ENCODE measurements at places on chromosomes 5 and 9. TPM values are rescaled to one million over a fixed set of nuclear protein-coding genes. Genes with fewer than 3 reads are reported as not detected.
A peak's percentile ranks its signal among the peaks of the same experiment; 100 is the strongest.

- no peak overlapping the region for H3K4me3 ChIP-seq
- no peaks in the 10 kb centered on the region for H3K36me3 ChIP-seq
- DNase-seq = no peak
- H3K4me1 ChIP-seq = no peaks in the 10 kb centered on the region
- H3K27me3 ChIP-seq = no peaks in the 10 kb centered on the region
Observed at GRCh38 chr5:158553962-158554336, 545.8 kb downstream of the EBF1 start.

SHISAL2B gene
- not detected for total RNA-seq

CAVIN4 gene
- total RNA-seq = 0.08 TPM

DNA sequence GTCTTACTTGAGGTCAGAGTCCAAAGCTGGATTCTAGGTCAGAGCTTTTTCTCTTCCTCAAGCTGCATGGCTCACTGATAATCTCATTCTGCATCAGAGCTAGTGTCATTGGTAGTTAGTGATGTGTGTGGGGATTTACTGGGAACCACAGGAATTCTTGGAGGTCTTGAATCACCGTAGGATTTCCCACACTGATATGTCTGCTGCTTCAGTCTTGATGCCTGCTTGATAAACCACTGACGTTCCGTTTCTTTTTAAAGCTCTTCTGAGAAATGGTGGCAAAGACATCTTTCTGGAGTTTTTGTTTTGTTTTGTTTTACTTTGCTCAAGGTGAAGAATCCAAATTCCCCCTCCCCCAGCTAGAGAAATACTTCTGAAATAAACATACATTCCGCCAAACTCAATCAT is 1.2 kb upstream of the GARIN3 start:
- no peak overlapping the region for H3K27ac ChIP-seq
- H3K4me3 ChIP-seq = no peak overlapping the region
- H3K27me3 ChIP-seq = peaks cover 12% of the 10 kb centered on the region
- no peak for DNase-seq
- no peaks in the 10 kb centered on the region for H3K36me3 ChIP-seq

GRCh38 chr5:151592855-151593408 is 1.8 kb upstream of the FAT2 start:
- no peaks in the 10 kb centered on the region for H3K4me1 ChIP-seq
- no peaks in the 10 kb centered on the region for H3K27me3 ChIP-seq
- H3K27ac ChIP-seq = no peak overlapping the region
- H3K4me3 ChIP-seq = no peak overlapping the region
- no peaks in the 10 kb centered on the region for H3K36me3 ChIP-seq

GRCh38 chr5:16740811-16741392 is 124.1 kb upstream of the RETREG1 start:
- DNase-seq = no peak
- H3K36me3 ChIP-seq = no peaks in the 10 kb centered on the region
- no peaks in the 10 kb centered on the region for H3K27me3 ChIP-seq
- no peak overlapping the region for H3K4me3 ChIP-seq

DNA sequence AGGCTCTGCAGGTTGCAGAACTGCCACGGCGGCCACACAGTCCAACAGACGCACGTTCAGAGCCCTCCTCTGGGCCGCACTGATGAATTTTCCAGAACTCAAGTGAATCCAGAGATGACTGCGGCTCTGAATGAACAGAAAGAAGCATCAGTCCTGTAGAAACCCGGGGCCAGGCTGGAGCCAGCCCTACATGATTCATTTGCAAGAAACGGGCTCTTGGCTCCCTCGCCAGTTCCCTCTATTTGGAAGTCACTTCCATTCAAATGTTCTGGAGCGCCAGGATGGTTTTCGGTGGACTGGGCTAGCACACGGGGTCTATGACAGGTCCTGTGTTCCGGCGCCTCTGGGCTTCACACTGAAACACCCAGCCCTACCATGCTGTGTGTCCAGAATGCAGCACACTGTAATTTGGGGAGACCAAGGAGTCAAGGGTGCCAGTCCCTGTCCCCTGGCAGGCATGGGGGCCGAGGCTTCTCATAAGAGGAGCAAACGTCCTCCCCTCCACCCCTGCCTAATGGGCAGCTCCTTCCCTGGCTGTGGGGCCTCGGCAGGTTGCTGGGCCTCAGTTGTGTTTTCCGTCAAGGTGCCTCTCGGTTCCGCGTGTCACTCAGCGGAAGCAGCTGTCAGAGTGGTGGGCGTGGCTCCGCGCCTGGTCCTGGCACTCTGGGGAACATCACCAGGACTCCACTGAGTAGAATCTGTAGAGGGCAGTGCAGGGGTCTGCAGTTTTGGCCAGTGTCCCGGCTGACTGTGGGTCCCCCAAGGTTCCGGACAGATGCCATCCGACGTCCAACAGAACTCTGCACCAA is 18.1 kb upstream of the COL5A1 start:
- no peak overlapping the region for H3K4me3 ChIP-seq
- no peaks in the 10 kb centered on the region for H3K4me1 ChIP-seq
- no peaks in the 10 kb centered on the region for H3K36me3 ChIP-seq
- no peaks in the 10 kb centered on the region for H3K27me3 ChIP-seq
- H3K27ac ChIP-seq = no peak overlapping the region

- no peak overlapping the region for H3K27ac ChIP-seq
- no peaks in the 10 kb centered on the region for H3K27me3 ChIP-seq
- H3K36me3 ChIP-seq = no peaks in the 10 kb centered on the region
- no peaks in the 10 kb centered on the region for H3K4me1 ChIP-seq
- no peak overlapping the region for H3K4me3 ChIP-seq
- DNase-seq = no peak
Observed at GRCh38 chr5:134458234-134459009, 46.7 kb upstream of the CDKN2AIPNL start.

ORM1 gene
- total RNA-seq = 35,782 TPM

SH2D3C gene
- total RNA-seq = 5.1 TPM

GRCh38 chr9:86193088-86193487 is 66.4 kb downstream of the C9orf153 start:
- no peaks in the 10 kb centered on the region for H3K36me3 ChIP-seq
- no peak overlapping the region for H3K4me3 ChIP-seq
- H3K27ac ChIP-seq = no peak overlapping the region
- no peaks in the 10 kb centered on the region for H3K27me3 ChIP-seq

DNA sequence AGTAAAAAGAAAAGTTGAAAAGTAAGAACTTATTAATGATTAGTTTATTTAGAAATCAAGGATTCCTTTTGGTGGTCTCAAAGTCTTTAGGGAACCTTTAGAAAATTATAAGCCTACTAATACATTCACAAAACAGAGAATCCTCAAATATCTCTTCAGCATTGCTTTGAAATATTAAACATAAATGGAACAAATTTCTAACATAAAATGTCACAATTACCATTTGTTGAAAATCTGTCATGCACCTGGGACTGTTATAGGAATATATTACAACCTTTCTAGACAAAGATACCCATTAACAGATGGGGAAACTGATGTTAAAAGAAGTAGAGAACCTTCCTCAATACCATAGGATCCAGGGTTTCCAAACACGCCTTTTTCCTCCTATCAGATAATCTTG is 83.2 kb downstream of the LHFPL2 start:
- H3K4me1 ChIP-seq = no peaks in the 10 kb centered on the region
- no peak overlapping the region for H3K4me3 ChIP-seq
- DNase-seq = no peak
- H3K36me3 ChIP-seq = no peaks in the 10 kb centered on the region

DNA sequence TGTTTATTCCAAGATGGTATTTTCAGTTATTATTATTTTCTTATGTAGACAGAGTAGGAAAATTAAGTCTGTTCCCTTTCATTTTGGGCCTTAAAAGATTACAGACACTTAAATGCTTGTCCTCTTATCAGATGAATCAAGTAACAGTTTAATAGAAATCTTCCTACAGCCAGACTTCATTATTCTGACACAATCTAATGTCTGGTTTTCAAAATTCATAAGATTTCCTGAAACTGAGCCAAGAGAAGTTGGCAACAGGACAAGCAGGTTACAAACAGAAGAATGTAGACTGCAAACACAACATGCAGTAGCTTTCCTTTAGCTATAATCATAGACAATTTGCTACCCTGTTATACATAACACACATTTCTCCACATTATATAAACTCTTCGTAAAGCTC is 130.5 kb downstream of the FBXL17 start:
- no peak overlapping the region for H3K4me3 ChIP-seq
- H3K36me3 ChIP-seq = no peaks in the 10 kb centered on the region
- H3K27me3 ChIP-seq = no peaks in the 10 kb centered on the region
- H3K27ac ChIP-seq = no peak overlapping the region
- no peak for DNase-seq

DNA sequence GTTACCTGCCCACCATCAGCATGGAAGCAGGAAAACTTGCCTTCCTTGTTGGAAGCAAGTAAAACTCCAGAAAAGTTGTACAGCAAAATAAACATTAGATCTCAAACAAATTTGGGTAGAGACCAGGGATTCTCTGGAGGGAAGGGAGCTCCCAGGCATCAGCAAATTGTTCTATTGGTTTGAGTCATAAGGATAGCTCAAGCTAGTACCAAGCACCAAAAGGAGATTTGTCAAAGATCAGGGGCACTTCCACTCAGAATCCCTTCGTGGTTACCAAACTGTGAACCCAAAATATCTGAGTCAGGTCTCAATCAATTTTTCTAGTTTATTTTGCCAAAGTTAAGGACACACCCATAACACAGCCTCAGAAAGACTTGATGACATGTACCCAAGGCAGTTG is 37.8 kb downstream of the DNAJB5 start:
- no peak overlapping the region for H3K4me3 ChIP-seq
- no peaks in the 10 kb centered on the region for H3K36me3 ChIP-seq
- no peak for DNase-seq
- H3K27me3 ChIP-seq = no peaks in the 10 kb centered on the region

GRCh38 chr9:24828687-24829086 is 283.0 kb upstream of the IZUMO3 start:
- no peak for DNase-seq
- no peaks in the 10 kb centered on the region for H3K36me3 ChIP-seq
- H3K27me3 ChIP-seq = no peaks in the 10 kb centered on the region
- H3K4me1 ChIP-seq = no peaks in the 10 kb centered on the region
- no peak overlapping the region for H3K27ac ChIP-seq

DNA sequence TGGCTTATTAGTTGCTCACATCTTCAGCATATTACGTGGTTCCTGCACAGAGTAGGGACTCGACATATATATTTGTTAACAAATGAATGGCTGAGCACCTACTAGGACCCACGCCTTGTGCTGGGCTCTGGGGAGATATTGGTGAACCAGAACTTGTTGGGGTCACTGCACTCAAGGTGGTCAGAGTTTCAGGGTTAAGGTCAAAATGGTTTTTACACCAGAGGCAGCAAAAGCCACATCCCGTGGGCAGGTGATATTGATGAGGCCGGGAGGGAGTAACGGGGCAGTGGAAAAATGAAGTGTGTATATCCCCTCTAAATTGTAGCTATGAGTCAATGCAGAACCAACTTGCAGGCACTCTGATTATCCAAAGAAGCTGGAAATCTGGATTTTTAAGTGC is 136.5 kb upstream of the KLF4 start:
- no peak for DNase-seq
- H3K4me1 ChIP-seq = no peaks in the 10 kb centered on the region
- no peak overlapping the region for H3K27ac ChIP-seq

DNA sequence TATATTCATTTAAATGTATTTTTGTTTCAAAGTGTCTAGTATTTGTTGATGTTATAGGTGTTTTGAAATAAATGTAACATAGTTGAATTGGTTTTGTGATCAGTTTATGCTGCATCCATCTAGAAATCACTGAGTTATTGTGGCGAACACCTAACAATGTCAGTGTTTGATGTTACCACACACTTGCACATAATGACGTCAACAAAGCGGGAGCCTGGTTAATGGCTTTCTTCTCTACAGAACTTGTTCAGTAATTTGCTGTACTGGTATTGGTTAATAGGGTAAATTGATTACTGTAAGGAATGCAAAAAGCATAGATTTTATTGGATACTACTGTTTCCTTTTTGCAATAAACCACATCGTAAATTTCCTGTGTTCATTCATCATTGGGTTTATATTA is 133.0 kb downstream of the ATG10 start:
- H3K36me3 ChIP-seq = no peaks in the 10 kb centered on the region
- H3K27me3 ChIP-seq = no peaks in the 10 kb centered on the region
- H3K4me1 ChIP-seq = no peaks in the 10 kb centered on the region

GRCh38 chr5:3101561-3101960 is 350.1 kb upstream of the IRX2 start:
- H3K4me3 ChIP-seq = no peak overlapping the region
- H3K27me3 ChIP-seq = peaks cover 2% of the 10 kb centered on the region
- no peak overlapping the region for H3K27ac ChIP-seq
- no peak for DNase-seq
- H3K4me1 ChIP-seq = no peaks in the 10 kb centered on the region

NUTM2G gene
- not detected for total RNA-seq

TLX3 gene
- total RNA-seq = not detected

MYOZ3 gene
- total RNA-seq = 0.09 TPM

NSG2 gene
- not detected for total RNA-seq

DNA sequence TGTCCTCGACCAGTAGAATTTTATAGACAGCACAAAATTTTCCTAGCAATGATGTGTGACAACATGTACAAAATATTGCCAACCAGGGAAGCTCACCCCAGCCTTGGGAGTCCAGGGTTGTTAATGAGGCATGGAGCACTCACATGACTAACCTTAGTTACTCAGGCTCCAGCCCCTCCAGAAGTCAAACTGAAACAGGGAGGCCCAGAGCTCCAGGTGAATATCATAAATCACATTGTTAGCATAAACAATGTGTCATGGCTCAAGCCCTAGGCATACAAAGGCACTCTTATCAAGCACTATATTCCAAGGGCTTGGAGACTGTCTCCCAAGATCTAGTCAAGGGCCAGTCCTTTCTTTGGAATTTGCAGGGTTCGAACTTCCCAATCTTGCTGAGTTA is 44.4 kb downstream of the TNFAIP8 start:
- H3K4me3 ChIP-seq = no peak overlapping the region
- no peak overlapping the region for H3K27ac ChIP-seq
- no peaks in the 10 kb centered on the region for H3K27me3 ChIP-seq
- no peak for DNase-seq
- no peaks in the 10 kb centered on the region for H3K4me1 ChIP-seq

DNA sequence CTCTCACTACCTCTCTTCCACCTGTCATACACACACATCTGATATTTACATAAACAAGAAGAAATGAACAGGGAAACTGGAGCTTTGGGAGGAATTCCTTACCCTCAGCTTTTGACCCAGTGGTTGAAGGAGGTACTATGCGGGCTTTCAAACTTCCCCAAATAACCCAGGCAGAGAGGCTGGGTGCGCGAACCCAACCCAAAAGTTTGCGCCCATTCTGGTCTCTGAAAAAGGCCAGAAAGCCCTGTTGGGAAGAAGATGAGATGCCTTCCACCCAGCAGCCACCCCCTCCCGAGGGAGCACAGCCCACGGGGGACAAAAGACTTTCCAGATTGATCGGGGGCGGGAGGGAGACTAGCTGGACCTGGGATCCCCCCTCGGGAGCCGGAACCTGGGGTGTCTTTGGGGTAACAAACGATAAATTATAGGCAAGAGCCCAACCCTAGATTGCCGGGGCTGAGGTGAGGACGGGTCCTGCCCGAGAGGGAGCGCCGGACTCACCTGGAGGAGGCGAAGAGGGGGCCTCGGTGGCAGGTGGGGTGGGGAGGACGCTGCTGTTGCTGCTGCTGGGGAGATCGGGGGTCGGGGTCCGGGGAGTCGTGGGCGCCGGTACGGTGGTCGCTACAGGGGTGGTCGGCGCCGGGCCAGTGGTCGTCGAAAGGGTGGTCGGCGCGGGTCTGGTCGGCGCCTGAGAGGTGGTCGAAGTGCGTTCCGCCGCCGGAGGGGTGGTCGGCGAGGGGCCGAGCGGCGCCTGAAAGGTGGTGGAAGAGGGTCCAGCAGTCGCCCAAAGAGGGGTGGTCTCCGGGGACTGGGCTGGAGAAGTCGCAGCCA is 798 bp downstream of the MEGF9 start:
- no peaks in the 10 kb centered on the region for H3K27me3 ChIP-seq
- H3K36me3 ChIP-seq = no peaks in the 10 kb centered on the region
- no peak for DNase-seq
- H3K4me3 ChIP-seq = peak overlapping the region; percentile 85
- H3K4me1 ChIP-seq = peaks cover 10% of the 10 kb centered on the region
- H3K27ac ChIP-seq = peak overlapping the region; percentile 87
